ENCODE measurements at places on chromosomes 7 and 10.
A peak's percentile ranks its signal among the peaks of the same experiment; 100 is the strongest.

DNA sequence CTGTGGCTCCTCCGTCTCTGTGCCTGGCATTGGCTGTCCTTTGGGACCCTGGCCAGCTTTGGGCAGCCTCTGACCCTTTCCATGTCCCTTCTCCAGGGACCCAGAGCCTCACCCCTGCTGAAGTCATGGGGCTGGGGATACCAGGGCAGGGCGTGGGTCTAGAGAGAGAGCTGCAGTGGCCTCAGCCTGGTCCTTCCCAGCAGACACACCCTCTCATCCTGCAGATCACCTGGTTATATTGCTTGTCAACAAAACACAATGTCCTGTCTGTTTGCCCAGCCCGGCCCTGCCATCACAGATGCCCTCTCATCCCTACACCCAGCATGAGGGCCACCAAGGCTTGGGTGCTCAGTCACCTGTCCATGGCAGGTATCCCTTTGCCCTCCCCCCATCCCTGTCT lies 1.8 kb downstream of the MUC17 start:
- DNase-seq, result no peak

GRCh38 chr10:59907537-59907917 lies 1.2 kb upstream of the CCDC6 start:
- DNase-seq, result no peak

DNA sequence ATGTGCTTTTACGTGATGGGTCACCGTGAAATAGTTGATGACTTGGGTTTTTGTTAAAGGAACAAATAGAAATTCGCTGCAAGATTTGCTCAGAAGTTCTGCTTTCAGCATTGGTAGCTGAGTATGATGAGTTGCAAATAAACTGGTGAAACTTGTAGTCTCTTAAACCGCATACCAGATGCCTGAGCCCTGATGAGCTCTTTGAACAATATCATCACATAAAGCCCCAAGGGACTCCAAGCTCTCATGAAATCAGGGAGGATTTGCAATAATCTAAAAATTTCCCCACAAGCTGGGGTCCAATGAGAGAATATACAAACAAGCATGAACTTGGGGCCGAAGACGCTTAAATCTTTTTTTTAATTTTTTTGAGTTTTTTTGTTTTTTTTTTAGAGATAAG lies 312.4 kb downstream of the CALN1 start:
- no peak for DNase-seq

GRCh38 chr10:95352684-95353083 lies 61.9 kb upstream of the PDLIM1 start:
- DNase-seq, result no peak

DNA sequence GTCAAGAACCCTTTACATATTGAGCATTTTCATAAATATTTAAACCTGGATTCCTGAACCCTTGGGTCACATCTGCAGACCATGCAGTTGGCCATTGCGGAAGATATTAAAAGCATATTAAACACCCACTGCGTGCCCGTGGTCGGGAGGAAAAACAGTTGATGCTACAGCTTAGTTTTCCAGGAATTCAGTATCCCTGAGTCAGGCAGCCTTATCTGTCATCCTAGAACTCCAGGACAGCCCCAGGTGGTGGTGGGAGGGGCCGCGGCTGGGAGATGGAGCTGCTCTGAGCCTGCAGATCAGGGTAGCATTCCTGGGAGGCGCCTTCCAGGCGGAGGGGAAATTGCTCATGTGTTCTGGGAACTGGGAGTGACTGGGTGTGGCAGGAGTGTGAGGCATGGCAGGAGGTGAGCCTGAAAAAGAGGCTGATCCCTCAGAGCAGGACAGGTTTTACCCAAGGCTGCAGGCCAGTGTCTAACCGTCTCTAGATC lies 222.9 kb upstream of the SH2B2 start:
- no peak for DNase-seq

DNA sequence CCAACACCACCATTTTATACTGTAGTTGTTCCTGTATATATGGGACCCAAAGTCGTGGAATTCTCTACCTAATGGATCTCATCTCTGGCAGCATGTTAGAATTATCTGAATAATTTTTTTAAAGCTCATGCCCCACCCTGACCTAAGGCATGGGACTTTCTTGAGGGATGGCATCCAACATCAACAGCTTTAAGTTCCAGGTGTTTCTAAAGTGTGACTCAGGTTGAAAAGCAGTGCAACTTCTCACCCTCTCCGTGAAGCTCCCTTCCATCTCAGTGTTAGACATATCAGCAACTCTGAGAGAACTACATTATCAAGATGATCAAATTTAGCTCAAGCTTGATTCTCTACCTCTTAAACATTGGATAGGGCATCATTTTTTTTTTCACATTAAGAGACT lies 18.1 kb upstream of the RAB18 start:
- DNase-seq, result no peak

- no peak for DNase-seq
Observed at GRCh38 chr7:75537731-75538130, 45.6 kb downstream of the SPDYE5 start.

DNA sequence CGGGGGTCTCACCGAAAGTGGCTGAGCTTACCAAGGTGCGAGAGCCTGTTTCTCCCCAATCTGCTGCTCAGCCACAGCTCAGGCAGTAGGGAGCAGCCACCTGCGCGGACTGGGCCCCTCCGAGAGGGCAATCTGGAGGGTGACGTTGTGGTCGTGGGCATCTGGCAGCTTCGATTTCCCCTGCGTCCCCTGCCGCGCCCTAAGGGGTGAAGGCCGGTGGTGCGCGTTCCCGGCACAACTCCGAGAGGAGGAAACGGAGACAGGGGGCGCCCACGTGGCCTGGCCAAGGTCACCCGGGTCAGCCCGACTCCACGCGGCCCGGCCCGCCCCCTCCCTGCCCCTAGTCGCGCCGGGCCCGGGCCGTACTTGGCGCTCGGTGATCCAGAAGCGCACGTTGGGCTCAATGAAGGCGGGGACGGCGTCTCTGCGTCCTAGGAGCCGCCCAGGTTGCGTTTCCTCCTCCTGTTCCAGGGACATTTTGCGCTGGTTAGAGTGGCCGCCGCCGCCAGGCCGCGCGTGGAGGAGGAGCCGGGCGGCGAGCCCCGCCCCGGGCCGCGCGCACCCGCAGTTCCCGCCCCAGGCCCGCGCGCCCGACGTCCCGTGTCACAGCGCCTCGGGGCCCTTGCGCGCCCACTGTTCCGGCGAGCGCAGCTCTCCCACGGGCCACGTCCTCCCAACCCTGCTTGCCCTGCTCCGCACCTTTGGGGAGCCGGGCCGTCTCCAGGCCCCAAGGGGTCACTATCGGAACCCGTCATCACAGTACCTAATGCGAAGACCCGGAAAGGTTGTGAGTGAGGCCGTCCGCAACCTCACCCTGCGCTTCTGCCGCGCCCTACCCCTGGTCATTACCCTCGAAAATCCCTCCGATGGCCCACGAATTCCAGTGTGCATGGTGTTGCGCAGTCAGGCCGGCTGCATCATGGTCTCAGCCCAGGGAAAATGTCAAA lies at the start of gene SFXN4:
Gene SFXN4, minus strand, starts transcription at position 544 of the 947 bp plus-strand sequence. Its CDS starts 67 bp downstream, at position 477.
- DNase-seq, result peak; percentile 87

GRCh38 chr10:75616874-75617478 lies 185.6 kb downstream of the LRMDA start:
- no peak for DNase-seq

- no peak for DNase-seq
Observed at GRCh38 chr10:76887223-76888010, 750.2 kb downstream of the KCNMA1 start.

DNA sequence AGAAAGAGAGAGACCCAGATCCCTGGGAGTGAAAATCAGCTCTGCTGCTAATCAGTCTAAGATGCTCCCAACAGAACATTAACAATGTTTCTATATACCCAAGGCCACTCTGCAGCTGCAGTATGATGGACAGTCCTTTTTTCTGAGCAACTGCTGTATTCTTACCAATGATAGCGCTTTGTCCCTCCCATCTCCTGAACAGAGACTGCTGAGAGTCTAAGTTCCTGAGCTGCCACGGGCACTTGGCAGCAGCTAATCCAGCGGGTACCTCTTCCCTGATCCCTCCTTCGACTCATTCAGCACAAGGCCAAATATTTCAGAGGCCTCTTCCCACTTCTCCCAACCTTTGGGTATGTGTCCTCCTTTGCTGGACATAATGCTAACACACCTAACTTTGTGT lies 7.7 kb downstream of the CPVL start:
- DNase-seq, result no peak

- peak; percentile 52 for DNase-seq
Observed at GRCh38 chr10:72259491-72260238, 14.1 kb upstream of the DDIT4 start.

DNA sequence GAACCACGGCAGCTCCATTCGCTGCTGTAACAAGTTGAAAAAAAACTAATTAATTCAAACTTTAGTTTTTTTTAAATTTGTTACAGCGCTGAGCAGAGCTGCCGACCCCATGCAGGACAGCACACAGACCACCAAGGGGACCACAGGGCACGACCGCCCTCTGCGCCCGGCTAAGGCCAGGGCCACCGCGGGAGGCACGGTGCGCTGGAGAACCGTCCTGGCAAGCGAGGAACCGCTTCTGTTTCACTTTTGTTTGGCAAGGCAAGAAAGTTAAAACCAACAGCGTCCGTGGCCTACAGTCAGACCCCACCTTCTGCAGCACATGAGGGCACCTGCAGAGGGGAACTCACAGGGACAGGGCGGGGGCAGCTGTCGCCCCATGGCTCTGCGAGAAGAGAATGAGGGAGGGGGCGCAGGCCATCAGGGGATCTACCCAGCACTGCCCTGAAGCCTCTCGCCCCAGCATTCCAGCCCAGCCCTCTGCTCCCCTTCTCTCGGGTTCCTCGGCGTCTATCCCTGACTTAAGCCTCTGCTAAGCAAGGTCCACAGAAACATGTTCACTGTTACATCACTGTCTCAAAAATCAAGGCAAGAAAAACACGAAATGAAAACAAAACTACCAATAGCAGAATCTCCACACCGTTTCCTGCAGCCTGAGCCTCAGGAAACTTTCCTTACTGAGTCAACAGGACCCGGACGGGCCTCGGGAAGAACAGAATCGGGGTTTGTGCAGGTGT lies 204.4 kb downstream of the DIP2C start:
- peak; percentile 53 for DNase-seq

DNA sequence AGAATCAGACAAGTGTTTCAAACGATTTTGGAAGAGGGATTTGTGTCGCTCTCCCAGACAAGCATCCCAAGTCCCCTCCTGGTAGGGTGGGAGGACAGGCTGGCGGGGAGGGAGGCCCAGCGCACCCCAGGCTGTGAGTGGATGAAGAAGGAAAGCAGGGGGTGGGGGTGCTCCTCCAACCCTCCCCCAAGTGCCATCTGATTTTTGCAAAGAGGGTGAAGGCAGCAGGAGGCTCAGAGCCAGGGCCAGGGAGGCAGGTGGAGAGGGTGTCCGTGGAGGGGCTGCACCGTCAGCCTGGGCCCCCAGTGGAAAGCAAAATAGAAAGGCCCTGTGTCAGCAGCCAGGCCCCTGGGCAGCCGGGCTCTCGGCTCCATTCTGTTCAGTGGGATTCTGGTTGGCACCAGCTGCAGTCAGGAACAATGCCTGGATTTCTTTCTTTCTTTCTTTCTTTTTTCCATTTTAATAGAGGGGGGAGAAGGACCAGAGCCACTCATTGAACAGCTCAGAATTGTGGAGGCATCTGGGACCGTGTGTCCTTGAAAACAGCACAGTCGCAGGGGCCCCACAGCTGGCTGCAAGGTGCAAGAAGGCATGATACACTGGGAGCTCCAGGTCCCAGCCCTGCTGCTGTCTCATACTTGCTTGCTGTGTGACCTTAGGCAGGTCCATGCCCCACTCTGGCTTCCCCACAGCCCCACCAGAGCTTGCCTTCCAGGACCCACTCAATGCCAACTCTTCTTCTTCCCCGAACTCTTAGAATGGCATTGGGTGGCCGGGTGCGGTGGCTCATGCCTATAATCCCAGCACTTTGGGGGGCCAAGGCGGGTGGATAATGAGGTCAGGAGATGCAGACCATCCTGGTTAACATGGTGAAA lies 7.1 kb upstream of the ZMIZ1 start:
- no peak for DNase-seq
